ENCODE measurements at places on chromosomes 1 and 21.

DNA sequence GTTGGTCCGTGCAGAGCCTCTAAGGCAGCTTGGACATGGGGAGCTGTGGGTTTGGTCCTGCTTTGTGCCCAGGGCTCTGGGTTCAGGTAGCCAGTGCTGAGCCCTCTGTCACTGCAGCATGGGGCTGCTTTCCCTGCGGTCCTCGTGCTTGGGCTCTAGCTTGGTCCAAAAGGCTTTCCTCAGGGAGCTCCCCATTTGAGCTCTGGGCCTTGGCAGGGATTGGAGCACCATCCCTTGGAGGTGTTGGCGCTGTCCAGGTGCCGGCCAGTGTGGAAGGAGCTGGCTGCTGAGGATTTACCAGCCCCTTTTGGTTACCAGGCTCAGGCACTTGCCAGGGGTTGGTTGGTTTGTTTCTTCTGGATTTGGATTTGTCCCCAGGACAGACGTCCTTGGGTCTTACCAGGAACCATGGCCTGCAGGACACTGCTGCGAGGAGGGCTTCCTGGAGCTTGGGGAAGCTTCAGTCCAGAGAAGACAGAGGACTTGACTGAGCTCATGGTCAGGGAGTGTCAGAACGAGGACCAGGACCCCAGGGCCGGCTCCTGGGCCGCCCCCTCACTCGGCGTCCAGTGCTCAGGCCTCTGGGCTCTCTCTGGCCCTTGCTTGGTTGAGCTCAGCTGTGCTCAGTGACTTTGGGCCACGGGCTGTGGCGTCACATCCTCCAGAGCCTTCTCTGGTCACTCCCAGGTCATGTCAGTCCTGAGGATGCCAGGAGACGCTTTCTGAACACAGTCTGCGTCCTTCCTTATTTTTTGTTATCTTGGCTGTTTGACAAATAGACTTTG lies 224.7 kb downstream of the CAMTA1 start:
- no peak for DNase-seq

- no peak for DNase-seq
Observed at GRCh38 chr1:3697810-3698209, 45.5 kb downstream of the TP73 start.

GRCh38 chr1:230548357-230548756 lies 93.9 kb upstream of the COG2 start:
- no peak for DNase-seq

- no peak for DNase-seq
Observed at GRCh38 chr21:36887963-36888362, 78.5 kb downstream of the HLCS start.

All from pulmonary artery endothelial cell (primary cell).